ENCODE measurements at places on chromosomes 7 and 10. TPM values are rescaled to one million over a fixed set of nuclear protein-coding genes. Genes with fewer than 3 reads are reported as not detected.

DNA sequence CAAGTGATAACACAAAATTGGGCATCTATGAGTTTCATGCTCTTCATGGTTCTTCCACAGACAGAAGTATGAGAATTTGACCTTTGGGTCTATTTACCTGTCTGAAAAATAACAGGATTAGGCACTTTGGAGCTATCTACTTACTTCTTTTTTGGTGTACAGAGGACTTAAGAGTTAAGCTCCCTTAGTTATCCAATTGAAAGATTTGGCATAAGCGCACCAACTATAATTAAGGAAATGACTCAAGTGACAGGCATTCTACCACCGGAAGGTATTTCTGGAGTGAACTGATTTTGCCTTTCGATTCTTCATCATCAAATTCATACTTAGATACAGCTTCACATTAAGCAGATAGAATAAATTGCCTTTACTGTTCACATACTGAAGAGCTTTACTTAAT, 43.9 kb downstream of the IFIT5 start:
- peak; percentile 67 for DNase-seq

- no peak for DNase-seq
These were observed 86.4 kb upstream of the SAMD8 start for GRCh38 chr10:75024971-75025523.

The MEOX2 gene
- 1.3 TPM for total RNA-seq

The SUMF2 gene
- total RNA-seq = 108 TPM

The GDF2 gene
- not detected for total RNA-seq

The CRTAC1 gene
- total RNA-seq = 1.6 TPM

Measured in glomerular endothelial cell (primary cell).